ENCODE measurements at places on chromosomes 3 and 15. TPM values are rescaled to one million over a fixed set of nuclear protein-coding genes. Genes with fewer than 3 reads are reported as not detected.

DNA sequence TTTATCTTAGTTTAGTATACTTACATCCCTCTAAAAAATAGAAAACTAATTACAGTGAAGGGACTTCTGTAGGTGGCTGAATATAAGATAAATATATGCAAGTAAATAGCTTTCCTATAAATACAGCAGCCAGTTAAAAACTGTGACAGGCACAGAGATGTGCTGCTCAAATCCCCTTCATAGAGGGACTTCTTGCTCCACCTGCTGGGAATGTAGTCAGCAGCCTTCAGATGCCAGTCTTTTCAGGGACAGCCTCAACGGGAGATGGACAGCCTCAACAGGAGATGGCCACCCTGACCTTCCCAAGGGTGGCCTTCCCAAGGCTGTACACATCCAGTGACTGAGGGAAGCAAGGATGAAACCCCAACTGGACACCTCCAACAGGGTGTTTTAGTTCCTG is 15.7 kb upstream of the PRR23E start:
- peak; percentile 25 for DNase-seq
- no peaks in the 10 kb centered on the region for H3K4me1 ChIP-seq
- peaks cover 7% of the 10 kb centered on the region for H3K27me3 ChIP-seq
- no peak overlapping the region for H3K4me3 ChIP-seq
- no peak overlapping the region for H3K27ac ChIP-seq

GRCh38 chr3:35659768-35660167 is 20.4 kb downstream of the ARPP21 start:
- H3K4me3 ChIP-seq, result no peak overlapping the region
- no peak for DNase-seq
- H3K27ac ChIP-seq, result no peak overlapping the region
- no peaks in the 10 kb centered on the region for H3K36me3 ChIP-seq

DNA sequence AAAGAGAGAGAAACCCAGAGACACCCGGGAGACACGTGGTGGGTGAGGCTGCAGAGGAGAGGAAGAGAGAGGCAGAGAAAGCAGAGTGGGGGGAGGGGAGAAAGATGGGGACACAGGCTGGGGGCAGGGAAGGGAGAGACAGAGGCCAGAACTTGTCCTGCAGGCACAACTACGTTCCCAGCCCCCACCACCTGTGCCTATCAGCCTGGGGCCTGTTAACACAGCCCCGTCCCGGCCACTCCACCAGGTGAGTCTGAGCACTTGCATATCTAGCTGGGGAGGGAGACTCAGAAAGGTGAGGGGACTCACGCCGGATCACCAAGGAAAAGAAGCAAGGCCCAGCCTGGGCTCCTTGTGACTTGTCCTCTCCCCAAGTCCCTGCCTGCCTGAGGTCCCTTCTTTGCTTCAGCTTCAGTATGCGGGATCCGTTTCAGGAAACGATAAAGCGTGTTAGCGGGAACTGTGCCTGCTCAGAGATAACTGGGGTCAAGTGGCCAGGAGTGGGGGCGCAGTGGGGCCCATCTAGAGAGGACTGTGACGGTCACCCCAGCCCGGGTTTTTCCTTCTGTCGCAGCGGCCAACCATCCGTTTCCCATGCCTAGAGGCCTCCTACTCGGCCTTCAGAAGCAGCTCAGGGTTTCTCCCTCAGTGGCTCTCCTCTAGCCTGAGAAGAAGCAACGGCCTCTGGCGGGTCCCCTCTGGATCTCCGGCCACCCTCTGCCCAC is 10.3 kb downstream of the LINGO1 start:
- H3K4me1 ChIP-seq, result no peaks in the 10 kb centered on the region
- no peak overlapping the region for H3K27ac ChIP-seq
- H3K4me3 ChIP-seq, result no peak overlapping the region
- no peak for DNase-seq
- H3K36me3 ChIP-seq, result no peaks in the 10 kb centered on the region

KNG1 gene
- not detected for total RNA-seq

DNA sequence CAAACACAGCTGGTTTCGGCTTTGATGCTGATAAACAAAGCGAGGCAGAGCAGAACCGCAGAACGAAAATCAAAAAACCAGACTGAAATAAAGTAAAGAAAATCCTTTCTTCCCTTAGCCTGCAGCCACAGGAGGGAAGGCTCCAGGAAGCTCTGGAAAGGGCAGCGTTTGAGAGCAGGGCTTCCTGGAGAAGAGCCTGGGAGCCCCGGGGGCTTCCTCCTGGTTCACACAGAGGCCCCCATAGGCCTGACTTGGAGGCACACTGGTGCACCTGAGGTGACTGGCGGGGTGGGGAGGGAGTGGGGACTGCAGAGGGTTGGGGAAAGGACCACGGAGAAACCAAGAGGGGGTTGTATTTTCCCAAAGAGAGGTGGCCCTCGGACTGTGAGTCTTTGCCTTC is 98.8 kb upstream of the WNT5A start:
- H3K27ac ChIP-seq, result no peak overlapping the region
- no peaks in the 10 kb centered on the region for H3K36me3 ChIP-seq
- no peak for DNase-seq
- H3K4me3 ChIP-seq, result no peak overlapping the region
- no peaks in the 10 kb centered on the region for H3K27me3 ChIP-seq
- H3K4me1 ChIP-seq, result peaks cover 13% of the 10 kb centered on the region

GRCh38 chr3:143201045-143201444 is 81.5 kb downstream of the CHST2 start:
- H3K4me3 ChIP-seq, result no peak overlapping the region
- H3K27me3 ChIP-seq, result no peaks in the 10 kb centered on the region
- H3K36me3 ChIP-seq, result no peaks in the 10 kb centered on the region
- no peaks in the 10 kb centered on the region for H3K4me1 ChIP-seq
- no peak overlapping the region for H3K27ac ChIP-seq

- no peak for DNase-seq
- no peaks in the 10 kb centered on the region for H3K36me3 ChIP-seq
- H3K4me3 ChIP-seq, result no peak overlapping the region
- no peak overlapping the region for H3K27ac ChIP-seq
- no peaks in the 10 kb centered on the region for H3K27me3 ChIP-seq
Measured at GRCh38 chr3:139578783-139579182, 39.2 kb upstream of the RBP1 start.

MKRN3 gene
- total RNA-seq, result 26.1 TPM

B2M gene
- total RNA-seq, result 685 TPM

GRCh38 chr15:31828594-31828993 is 201.7 kb upstream of the CHRNA7 start:
- H3K4me1 ChIP-seq, result no peaks in the 10 kb centered on the region
- H3K27ac ChIP-seq, result no peak overlapping the region
- no peaks in the 10 kb centered on the region for H3K36me3 ChIP-seq
- no peak overlapping the region for H3K4me3 ChIP-seq

DNA sequence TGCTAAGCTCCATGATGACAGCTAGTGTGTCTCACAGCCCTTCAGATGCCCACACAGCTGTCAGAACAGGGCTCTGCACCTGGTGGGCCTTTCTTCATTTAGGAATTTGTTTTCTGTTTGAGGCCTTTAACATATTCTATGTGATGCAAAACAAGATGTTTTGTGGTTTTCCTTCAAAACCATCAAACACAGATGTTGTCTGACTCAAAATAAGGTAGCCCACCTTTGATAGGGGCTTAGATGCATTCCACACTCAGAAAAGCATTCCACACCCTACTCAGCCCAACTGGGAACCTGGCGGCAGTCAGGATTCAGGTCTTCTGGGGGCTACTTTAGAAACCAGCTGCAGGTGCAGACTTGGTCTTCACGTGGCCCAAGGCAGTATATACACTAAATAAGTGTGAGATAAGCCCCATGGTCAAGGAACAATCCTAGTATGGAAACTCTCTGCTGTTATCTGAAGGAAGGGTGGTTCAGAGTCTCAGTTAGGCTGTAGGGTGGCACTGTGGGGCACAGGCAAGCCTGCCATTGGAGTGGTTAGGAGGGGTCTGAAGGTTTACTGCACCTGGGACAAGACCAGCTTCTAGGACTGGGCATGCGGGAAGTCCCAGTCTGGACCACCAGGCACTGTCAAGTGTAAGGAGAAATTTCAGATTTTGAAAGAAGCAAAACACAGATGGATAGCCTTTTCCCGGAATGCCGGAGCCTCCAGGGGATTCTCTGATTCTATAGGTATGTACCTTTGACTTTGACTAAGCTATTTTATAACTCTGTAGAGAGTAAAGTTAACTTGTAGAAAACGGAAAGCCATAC is 20.1 kb downstream of the LRRC2 start:
- H3K27ac ChIP-seq, result no peak overlapping the region
- peaks cover 12% of the 10 kb centered on the region for H3K4me1 ChIP-seq
- H3K27me3 ChIP-seq, result no peaks in the 10 kb centered on the region
- no peak overlapping the region for H3K4me3 ChIP-seq
- no peak for DNase-seq
- H3K36me3 ChIP-seq, result no peaks in the 10 kb centered on the region

DNA sequence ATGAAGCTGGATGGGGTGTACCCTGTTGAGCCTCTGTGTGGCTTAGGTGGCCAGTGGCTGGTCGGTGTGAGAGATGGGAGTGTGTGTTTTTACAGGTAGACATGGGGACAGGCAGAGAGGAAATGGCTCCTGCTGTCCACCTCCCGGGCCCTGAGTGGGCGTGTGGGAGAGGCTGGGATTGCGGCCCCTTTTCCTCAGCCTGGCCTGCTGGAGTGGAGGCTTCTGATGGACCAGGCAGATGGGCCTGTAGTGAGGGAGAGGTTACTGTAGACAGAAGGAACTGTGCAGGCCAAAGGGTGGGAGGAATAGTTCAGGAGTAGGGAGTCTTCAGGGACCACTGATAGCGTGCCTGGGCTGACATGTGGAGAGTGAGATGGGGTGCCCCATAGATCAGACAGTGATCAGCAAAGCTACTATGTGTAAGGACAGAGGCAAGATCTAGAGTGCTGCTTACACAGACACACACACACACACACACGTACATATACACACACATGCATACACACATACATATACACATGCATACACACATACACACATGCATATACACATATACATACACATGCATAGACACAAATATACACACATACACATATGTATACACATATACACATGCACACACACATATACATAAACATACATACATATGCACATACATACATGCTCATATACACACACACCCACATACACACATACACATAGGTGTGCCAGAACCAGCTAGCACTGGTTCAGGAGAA is 26.4 kb downstream of the ACAA1 start:
- DNase-seq, result no peak
- H3K4me3 ChIP-seq, result no peak overlapping the region
- no peaks in the 10 kb centered on the region for H3K4me1 ChIP-seq

- no peaks in the 10 kb centered on the region for H3K4me1 ChIP-seq
- no peak for DNase-seq
- H3K27ac ChIP-seq, result no peak overlapping the region
- no peaks in the 10 kb centered on the region for H3K27me3 ChIP-seq
- H3K4me3 ChIP-seq, result no peak overlapping the region
Measured at GRCh38 chr15:94379986-94380385, 148.6 kb downstream of the MCTP2 start.

SMARCC1 gene
- total RNA-seq, result 130 TPM

DNA sequence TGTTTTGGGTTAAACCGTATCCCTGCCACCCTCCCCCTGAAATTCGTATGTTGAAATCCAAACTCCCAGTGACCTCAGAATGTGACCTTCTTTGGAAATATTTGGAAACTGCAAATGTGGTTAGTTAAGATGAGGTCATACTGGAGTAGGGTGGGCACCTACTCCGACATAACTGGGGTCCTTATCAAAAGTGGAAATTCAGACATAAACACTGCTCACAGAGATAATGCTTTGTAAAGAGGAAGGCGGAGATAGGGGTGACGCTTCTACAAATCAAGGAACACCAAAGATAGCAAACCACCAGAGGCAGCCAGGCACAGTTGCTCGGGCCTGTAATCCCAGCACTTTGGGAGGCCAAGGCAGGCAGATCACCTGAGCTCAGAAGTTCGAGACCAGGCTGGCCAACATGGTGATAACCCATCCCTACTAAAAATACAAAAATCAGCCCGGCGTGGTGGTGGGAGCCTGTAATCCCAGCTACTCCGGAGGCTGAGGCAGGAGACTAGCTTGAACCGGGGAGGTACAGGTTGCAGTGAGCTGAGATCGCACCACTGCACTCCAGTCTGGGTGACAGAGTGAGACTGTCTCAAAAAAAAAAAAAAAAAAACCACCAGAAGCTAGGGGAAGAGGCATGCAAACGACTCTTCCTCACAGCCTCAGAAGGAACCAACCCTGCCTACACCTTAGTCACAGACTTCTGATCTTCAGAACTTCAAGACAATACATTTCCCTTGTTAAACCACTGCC is 51.1 kb upstream of the CHD2 start:
- H3K27ac ChIP-seq, result no peak overlapping the region
- H3K36me3 ChIP-seq, result no peaks in the 10 kb centered on the region
- peaks cover 27% of the 10 kb centered on the region for H3K4me1 ChIP-seq

DNA sequence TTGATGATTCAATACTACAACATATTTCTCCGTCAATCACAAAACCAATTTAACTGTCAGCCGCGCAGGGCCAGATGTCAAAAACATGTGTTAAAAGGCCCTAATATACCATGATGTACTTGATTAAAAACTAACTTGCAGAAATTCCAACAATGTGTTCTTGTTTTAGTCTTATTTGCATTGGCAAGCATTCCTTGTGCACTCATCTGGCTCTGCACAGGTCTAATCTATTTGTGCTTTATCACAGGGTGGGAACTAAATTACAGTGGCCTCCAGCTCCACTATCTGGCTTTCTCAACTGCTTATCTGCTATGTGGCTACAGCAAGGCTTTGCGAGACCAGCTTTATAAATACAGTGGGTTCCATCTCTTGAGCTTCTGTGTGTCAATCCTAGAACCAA is 455.5 kb downstream of the ERC2 start:
- H3K4me3 ChIP-seq, result no peak overlapping the region
- H3K36me3 ChIP-seq, result no peaks in the 10 kb centered on the region
- H3K4me1 ChIP-seq, result no peaks in the 10 kb centered on the region
- H3K27me3 ChIP-seq, result peaks cover 5% of the 10 kb centered on the region
- H3K27ac ChIP-seq, result no peak overlapping the region

DNA sequence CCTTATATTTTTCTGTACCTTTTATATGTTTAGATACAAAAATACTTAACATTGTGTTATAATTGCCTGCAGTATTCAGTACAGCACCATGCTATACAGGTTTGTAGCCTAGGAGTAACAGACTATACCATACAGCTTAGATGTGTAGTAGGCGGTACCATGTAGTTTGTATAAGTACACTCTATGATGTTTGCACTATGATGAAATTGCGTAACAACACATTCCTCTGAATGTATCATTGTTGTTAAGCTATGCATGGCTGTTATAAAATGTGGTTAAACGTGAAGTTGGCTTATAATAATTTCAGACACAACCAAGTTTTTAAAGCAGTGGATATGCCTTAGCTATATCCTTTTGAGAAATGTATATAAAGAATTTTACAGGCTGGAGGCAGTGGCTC is 328.3 kb downstream of the PLCL2 start:
- no peaks in the 10 kb centered on the region for H3K4me1 ChIP-seq
- H3K27ac ChIP-seq, result no peak overlapping the region
- H3K4me3 ChIP-seq, result no peak overlapping the region
- peak; percentile 65 for DNase-seq
- no peaks in the 10 kb centered on the region for H3K36me3 ChIP-seq

GRCh38 chr15:82894971-82895520 is 57.5 kb downstream of the HOMER2 start:
- no peaks in the 10 kb centered on the region for H3K36me3 ChIP-seq
- DNase-seq, result no peak
- H3K4me1 ChIP-seq, result no peaks in the 10 kb centered on the region
- peaks cover 25% of the 10 kb centered on the region for H3K27me3 ChIP-seq
